ENCODE measurements at places on chromosomes 4 and X.

DNA sequence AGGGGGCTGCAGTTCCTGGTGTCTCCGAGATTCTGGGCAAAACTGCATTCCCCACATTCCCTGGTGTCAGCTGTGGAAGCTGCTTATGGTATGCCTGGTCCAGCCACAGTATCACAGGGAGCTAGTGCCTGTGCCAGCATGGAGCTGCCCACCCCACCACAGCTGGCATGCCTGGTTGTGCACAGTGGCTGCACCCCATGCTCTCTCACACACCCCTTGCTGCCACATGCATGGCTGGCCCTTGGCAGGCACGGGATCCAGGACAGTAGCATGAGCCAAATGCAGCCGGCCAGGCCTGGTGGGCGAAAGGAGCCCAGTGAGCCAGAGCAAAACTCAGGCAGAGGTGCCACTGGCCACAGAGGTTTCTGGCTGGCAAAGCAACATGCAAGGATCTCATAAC, 418.0 kb upstream of the SPOCK3 start:
- no peak for DNase-seq

GRCh38 chrX:23317799-23318724, 16.6 kb upstream of the PTCHD1 start:
- peak; percentile 15 for DNase-seq

DNA sequence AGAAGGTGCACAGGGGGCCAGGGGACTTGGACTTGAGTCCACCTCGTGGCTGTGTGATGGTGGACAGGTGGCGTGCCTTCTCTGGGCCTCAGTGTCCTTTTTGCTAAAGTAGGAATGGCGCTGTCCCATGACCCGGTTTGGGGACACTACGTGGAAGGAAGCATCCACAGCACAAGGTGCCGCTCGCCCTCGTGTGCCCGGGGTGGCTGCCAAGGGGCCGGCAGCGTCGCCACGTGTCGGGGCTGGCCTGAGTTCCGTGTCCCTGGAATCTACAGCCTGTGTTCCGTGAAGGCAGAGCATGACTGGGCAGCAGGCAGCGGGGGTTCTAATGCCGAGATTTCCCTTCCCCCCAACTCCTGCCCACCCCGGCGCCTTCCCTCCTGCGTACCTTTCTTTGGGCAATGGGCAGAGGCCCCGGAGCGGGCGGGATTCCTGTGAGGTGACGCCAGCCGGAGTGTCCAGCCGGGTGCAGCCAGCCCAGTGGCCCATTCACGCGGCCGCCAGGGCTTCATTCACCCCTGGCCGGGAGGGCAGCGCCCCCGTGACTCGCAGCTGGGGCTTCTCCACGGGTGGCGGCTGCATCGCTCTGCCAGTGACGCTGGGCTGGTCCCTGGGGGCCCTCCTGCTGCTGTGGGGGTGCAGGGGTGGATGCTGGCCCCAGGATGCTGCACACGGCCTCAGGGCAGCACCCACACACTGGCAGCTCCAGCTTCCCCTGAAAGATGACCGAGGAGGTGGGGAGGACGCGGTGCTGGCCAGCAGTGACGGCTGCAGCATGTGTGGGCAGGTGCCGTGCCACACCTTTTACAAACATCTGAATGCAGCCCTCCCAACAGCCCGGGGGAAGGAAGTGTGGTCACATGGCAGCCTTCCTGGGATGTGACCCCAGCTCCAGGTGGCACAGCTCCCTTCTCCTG, 21.2 kb downstream of the DOK7 start:
- no peak for DNase-seq

GRCh38 chr4:159429693-159430035, 326.8 kb downstream of the RAPGEF2 start:
- DNase-seq: no peak

GRCh38 chrX:20032201-20032600, 41.3 kb upstream of the BCLAF3 start:
- no peak for DNase-seq

GRCh38 chr4:8260656-8261111, 8.9 kb upstream of the HTRA3 start:
- DNase-seq: no peak
